EL (cell line): ENCODE measurements at places on chromosomes 2 and 18.
A peak's percentile ranks its signal among the peaks of the same experiment; 100 is the strongest.

DNA sequence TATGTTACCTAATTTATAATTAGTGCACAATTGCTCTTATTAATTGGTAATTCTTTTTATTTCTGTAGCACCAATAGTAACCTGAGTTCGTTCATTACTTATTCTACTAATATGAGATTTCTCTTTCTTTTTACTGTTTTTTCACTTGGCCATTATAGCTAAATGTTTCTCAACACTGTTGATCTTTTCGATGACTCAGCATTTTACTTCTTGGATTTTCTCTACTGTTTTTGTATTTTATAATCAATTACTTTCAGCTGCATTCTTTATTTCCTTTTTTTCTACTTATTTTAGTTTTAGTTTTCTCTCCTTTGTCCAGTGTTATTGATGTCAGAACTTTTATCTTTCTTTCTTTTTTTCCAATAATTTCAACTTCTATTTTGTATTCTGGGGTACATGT, 589.4 kb upstream of the SOX11 start:
- DNase-seq, result no peak

GRCh38 chr2:205138735-205139134, 543.6 kb upstream of the NRP2 start:
- DNase-seq, result no peak

GRCh38 chr2:169739351-169739750, 5.7 kb downstream of the KLHL23 start:
- DNase-seq, result no peak

DNA sequence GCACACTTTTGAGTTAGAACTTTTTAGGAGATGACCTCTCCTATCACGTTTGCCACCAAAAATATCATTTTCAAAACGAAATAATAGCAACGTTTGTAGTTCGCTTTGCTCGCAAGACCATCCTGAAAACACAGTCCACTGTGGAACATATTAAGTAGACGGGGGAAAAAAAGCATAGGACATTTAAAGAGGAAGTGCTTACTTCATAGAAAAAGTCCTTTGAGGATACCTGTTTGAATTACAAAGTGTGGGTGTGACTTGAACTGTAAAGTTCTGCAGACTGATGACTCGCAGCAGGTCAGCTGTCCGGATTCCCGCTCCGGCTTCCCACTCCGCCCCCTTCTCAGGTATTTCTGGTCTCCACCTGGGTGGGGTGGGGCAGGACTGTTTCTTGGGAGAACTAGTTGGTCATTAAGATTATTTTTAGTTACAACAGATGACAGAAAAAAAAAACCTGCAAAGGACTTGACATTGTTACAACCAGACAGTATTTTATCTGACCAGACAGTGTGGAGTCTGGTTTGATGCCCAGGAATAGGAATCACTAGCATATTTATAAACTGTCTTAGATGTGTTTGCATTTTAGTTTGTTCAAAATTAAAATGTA, 13.3 kb downstream of the CNOT11 start:
- no peak for DNase-seq

DNA sequence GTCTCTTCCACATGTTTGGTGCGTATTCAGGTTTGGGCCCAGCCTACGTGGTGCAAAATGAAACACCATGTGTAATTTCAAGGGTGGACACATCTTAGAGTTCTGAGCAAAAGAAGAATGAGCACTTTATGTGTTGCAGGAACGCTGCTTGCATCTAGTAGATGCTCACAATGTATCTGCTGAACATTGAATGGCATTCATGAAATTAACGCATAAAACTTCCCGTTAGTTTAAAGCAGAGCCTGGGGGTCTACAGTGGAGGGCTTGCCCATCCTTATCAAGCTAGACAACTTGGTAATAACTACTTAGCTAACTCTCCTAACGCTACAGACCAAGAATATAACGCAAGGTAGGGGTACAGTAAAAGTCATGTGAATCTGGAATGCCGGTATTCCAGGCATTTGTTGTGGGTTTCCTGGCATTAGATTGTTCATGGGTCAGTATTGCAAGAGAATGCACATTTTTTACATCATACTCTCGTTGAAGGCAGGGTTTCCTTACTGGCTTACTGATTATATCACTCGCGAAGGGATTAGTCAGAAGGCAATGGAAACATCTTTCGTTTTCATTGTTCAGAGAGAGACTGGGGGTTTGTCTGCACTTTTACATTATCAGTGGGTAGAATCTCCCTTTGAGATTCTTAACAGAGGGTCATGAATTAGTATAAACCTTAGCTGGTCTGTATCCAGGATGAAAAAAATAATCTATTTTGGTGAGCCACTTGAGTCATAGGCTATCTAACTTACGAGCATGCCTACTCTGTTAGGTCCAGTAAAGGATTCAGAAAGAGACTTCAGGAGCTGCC, 229.5 kb upstream of the EPAS1 start:
- DNase-seq, result peak; percentile 98

DNA sequence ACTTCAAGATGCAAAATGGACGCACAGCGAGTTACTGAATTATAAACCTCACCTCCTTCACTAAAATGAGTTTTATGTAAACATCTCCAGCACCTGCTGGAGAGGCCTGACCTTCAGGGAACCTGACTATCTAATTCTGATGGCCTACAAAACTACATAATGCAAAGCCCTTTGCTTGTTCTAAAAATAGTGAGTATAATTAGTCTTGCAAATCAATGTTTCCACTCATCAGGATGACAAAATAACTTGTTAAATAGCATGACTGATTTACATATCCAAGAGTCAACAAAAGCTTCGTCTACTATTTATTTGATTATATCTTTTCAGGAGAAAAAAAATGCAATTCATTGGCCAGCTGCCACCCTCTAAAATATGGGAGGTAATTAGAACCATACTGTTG, 326.3 kb upstream of the MC4R start:
- no peak for DNase-seq
